ENCODE measurements at places on chromosomes 16 and 17. TPM values are rescaled to one million over a fixed set of nuclear protein-coding genes. Genes with fewer than 3 reads are reported as not detected.

GRCh38 chr17:50218071-50218759 lies 16.8 kb upstream of the COL1A1 start:
- DNase-seq = no peak
- no peaks in the 10 kb centered on the region for H3K27me3 ChIP-seq
- peaks cover 42% of the 10 kb centered on the region for H3K4me1 ChIP-seq
- H3K4me3 ChIP-seq = peak overlapping the region; percentile 2

NPIPB6 gene
- total RNA-seq = not detected

DNA sequence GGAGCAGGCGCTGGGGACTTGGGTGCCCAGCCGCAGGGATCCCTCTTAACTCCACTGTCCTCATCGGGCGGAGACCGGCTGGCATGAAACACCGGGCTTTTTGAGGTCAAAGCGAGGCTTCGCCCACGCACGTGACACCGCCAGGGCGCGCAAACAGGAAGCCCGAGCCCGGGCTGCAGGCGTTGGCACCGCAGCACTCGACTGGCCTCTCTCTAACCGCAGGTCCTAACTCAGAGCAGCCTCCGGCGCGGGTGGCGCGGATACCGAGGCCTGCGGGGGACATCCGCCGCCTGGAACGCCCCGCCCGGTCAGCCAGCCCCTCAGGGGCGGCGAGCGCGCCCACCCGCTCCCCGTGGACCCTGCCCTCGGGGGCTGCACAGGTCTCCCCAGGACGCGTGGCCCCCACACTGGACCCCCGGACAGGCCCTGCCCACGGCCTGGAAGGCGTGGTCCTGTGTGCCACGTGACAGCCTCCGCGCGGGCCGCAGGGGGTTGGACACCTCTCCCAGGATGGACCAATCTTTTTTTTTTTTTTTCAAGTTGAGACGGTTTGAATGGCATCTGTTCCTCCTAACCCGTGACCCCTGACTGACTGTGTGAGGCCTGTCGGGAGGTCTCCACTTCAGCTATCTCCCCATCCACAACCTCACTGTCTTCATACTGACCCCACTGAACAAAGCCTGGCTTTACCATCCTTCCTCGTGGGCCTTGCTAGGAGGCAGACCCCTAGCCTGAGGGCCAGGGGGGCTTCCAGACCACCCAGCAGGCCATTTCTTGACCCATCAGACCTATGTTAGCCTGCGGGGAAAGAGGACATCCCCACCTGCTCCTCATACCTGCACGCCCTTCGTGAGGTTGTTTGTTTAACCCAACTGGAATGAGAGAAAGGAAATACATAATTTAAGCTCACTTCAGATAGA lies 8.4 kb upstream of the SLC47A2 start:
- H3K36me3 ChIP-seq = no peaks in the 10 kb centered on the region
- peaks cover 9% of the 10 kb centered on the region for H3K4me1 ChIP-seq
- no peaks in the 10 kb centered on the region for H3K27me3 ChIP-seq
- no peak overlapping the region for H3K27ac ChIP-seq
- peak; percentile 9 for DNase-seq

DNA sequence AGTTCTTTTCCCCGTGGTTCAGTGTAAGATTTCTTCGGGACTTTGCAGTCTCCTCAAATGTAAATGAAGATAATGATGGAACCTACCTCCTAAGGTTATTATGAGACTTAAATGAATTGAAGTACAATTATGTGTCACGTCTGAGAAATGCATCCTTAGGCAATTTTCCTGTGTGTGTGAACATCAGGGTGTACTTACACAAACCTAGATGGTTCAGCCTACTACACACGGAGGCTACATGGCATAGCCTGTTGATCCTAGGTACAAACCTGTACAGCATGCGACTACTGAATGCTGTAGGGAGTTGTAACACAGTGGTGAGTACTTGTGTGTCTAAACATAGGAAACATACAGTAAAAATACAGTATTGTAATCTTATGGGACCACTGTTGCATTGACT lies 1.1 kb upstream of the FAM20A start:
- H3K27me3 ChIP-seq = peaks cover 16% of the 10 kb centered on the region
- no peaks in the 10 kb centered on the region for H3K4me1 ChIP-seq
- H3K36me3 ChIP-seq = no peaks in the 10 kb centered on the region

- DNase-seq = no peak
- H3K4me3 ChIP-seq = no peak overlapping the region
- no peak overlapping the region for H3K27ac ChIP-seq
- peaks cover 1% of the 10 kb centered on the region for H3K36me3 ChIP-seq
These were observed 8.1 kb downstream of the SERPINF1 start for GRCh38 chr17:1769822-1770477.

GRCh38 chr16:66848172-66848571 lies 4.0 kb downstream of the CA7 start:
- no peaks in the 10 kb centered on the region for H3K36me3 ChIP-seq
- H3K27ac ChIP-seq = no peak overlapping the region
- DNase-seq = no peak
- H3K4me1 ChIP-seq = no peaks in the 10 kb centered on the region
- no peak overlapping the region for H3K4me3 ChIP-seq

KCTD13 gene
- total RNA-seq = 6.3 TPM

DNA sequence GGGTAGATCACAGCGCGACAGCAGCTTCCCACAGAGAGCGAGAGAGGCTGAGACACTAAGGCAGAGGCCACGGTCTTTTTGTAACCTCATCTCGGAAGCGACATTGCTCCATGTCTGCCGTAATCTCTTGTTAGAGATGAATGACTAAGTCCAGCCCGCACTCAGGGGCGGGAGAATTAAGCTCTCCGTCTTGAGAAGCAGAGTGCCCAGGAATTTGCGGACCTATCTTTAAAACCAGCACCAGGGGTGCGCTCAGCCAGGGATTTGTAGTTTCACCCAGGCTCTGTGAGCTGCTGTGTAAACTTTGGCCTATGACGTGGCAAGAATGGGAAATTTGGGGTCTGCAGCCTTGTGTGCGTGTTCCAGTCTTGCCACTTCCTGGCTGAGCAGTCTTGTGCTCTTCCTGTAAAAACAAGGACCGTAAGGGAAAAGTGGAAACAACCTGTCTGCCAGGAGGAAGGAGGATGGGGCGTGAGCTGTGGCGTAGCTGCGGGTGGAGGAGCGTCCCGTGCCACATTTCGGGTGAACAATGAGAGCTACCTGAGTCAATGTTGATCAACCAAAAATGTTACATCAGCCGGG lies 16.0 kb upstream of the JPH3 start:
- H3K4me3 ChIP-seq = no peak overlapping the region
- H3K4me1 ChIP-seq = peaks cover 24% of the 10 kb centered on the region
- peak; percentile 44 for DNase-seq
- peaks cover 9% of the 10 kb centered on the region for H3K27me3 ChIP-seq

CD300E gene
- not detected for total RNA-seq

HOXB4 gene
- 8.9 TPM for total RNA-seq

CHRNE gene
- total RNA-seq = 0.51 TPM

- no peak overlapping the region for H3K4me3 ChIP-seq
- H3K27me3 ChIP-seq = no peaks in the 10 kb centered on the region
- DNase-seq = no peak
- peaks cover 39% of the 10 kb centered on the region for H3K36me3 ChIP-seq
- H3K27ac ChIP-seq = no peak overlapping the region
These were observed 3.8 kb upstream of the EXOSC6 start for GRCh38 chr16:70255574-70255973.
